RPMI7951 (cell line): ENCODE measurements at places on chromosomes 6 and 20.

DNA sequence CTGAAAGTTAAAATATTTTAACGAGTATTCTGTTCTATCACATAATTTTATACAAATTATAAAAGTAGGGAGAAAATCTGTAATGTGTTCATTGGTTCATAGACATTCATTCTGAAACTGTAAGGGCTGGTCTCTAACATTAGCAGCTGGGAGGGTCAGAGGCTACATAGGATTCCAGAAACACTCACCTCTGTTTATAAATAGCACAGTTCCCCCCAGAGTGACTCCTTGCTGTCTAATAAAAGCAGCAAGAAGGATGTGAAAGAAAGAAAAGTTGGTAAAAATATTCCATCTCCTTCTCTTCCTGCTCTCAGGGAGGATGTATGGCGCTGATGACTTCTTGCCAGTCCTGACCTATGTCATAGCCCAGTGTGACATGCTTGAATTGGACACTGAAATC lies 25.3 kb upstream of the NAA20 start:
- DNase-seq: no peak

DNA sequence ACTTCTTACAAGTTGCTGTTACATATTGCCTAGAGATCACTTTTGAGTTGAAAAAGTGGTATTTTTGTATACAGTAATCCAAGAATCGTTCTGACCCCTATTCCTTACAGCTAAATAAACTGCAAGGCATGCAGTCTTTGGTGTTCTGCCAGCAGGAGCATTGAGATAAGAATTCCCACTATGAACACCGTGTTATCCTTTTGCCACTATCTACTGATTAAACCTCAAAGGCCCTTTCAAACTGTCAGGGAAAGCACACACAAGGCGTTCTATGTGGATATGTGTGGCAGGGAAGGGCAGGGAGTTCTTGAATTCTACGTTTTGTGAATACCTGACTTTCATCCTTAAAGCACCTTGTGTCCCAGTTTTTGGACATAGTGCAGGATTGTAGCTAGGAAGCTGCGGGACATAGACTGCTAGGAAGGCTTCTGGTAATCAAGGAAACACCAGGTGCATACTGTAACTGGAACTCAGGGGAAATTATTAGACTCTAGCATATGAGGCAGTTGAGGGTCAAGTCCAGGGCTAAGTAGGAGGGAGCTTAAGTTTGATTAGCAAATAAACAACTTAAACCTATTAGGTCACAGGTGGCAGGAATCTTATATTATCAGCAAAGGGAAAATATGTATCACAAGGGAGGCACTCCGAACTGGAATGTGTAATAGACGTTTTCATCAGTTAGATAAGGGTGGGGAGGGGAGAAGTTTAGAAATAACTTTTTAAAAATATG lies 506.6 kb downstream of the RNF144B start:
- no peak for DNase-seq

GRCh38 chr6:127102299-127102698 lies 16.2 kb upstream of the RSPO3 start:
- peak; percentile 41 for DNase-seq

- DNase-seq: no peak
Measured at GRCh38 chr20:53445932-53446331, 147.7 kb downstream of the ZNF217 start.

DNA sequence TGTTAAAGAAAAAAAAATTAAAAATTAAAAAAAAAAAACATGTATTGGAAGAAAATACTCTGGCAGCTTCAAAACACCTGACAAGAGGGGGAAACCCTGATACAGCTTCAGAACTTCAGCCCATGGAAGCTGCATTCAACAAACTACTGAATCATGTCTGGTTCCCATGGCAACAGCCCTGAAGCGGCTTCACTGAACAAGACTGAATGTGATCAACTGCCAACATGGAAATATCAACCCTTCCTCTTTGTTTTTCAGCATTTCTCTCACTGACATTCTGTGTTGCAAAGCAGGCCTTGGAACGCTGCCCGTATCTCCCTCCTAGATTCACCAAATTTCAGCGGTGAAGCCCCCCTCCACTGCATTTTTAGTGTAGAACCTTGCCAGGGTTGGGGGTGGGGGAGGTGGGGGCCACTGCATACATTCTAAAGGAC lies 91.3 kb upstream of the SHLD1 start:
- DNase-seq: peak; percentile 95

DNA sequence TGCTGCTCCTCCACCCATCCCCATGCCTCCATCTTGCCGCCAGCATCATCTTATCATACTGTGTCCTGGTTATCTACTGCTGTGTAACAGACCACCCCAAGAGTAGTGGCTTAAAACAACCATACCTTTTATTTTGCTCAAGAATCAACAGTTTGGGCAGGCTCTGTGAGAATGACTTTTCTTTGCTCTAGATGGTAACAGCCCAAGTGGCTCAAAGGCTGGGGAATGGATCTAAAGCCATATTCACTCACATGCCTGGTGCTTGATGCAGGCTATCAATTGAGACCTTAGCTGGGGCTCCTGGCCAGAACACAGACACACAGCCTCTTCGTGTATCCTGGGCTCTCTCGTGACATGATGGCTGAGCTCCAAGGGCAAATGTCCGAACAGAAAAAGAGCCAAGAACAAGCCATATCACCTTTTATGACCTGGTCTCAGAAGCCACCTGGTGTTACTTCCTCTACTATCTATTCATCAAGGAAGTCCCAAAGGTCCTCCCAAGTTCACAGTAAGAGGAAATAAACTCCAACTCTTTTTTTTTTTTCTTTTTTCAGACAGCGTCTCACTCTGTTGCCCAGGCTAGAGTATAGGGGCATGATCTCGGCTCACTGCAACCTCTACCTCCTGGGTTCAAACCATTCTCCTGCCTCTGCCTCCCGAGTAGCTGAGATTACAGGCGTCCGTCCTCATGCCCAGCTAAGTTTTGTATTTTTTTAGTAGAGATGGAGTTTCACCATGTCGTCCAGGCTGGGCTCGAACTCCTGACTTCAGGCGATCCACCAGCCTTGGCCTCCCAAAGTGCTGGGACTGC lies 159.3 kb upstream of the JARID2 start:
- no peak for DNase-seq

- DNase-seq: no peak
Measured at GRCh38 chr20:58629215-58629580, 21.9 kb upstream of the STX16 start.

DNA sequence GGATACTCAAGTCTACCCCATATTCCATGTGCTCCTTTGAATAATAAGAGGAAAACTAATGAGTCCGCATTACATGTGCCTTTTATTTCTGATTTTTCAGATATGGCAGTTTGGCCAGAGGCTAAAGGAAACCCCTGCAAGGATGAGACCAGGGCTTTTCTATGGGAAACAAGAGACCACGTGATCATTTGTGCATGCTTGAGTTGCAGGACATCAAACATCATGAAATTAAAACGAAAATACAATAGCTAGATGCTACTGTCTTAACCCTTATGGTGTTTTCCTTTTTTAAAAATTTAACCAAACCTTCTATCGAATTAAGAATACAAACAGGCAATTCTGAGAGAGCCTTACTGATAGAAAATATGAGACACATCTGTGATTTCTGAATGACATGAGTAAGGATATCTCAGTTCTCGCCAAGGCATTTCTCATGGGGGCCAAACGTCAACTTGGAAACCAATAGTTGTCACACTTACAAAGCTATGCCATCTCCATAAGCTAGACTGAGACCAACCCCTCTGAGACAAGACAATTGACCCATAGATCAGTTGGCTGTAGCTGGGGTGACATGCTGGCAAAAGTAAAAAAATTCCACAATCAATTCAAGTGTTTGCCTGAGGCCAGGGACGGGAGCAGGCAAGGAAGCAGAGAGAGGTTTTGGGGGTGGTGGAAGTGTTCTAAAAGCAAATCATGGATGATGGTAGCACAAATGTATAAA lies 52.8 kb downstream of the RIPOR2 start:
- DNase-seq: peak; percentile 11

- no peak for DNase-seq
Measured at GRCh38 chr20:61835791-61836350, 229.8 kb downstream of the TAF4 start.

DNA sequence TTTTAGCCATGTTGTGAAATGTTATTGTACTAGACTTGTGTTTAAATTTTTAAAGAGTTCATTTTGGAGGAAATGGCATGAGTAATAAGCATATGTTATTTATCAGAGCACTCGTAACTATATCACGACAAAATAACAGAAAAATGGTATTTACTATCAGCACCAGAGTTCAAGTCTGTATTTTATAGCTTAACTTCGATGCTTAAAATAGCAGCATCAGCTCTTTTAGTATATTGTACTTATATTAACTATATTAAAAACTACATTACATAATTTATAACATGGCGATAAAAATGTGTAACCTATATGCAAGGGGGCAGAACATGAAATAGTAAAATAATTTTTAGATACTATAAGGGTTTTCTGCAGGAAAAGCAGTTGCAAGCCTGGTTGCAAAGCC lies 52.9 kb downstream of the ABRACL start:
- DNase-seq: no peak

DNA sequence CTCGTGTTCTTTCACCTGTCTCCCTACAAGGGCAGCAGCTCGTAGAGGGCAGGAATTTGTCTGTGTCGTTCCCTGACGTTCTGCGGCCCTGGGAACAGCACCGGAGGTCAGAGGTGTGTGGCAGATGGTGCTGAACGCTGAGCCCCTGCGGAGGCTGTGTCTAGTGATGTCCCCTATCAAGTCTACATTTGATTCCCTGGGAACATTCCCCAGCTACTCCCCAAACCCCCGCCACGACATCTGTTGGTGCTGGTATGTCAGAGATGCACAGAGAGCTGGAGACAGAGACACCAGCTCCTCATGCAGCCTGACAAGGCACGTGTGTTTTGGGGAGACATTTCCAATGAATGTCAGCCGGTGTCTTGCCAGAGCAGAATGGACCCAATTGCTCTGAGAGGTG lies 7.7 kb downstream of the PMEPA1 start:
- DNase-seq: no peak

DNA sequence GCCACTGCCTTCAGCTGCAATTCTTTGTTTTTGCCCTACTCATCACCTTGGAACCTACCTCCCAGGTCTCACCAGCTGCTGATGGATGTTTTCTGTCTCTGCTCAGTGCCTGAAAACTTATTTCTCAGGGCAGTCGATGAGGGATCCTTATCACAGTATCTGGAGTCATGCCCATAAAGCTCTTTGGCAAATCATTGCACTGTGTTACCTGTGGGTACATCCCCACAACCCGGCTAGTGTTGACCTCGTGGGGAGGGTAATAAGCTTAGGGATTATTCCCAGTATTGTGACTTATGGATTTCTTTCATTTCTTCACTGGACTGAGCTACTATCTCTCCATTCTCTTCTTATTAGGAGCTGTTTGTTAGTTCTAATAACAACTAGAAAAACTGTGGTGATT lies 91.7 kb downstream of the ELOVL5 start:
- no peak for DNase-seq

GRCh38 chr20:40494248-40494647 lies 194.8 kb downstream of the MAFB start:
- peak; percentile 67 for DNase-seq

DNA sequence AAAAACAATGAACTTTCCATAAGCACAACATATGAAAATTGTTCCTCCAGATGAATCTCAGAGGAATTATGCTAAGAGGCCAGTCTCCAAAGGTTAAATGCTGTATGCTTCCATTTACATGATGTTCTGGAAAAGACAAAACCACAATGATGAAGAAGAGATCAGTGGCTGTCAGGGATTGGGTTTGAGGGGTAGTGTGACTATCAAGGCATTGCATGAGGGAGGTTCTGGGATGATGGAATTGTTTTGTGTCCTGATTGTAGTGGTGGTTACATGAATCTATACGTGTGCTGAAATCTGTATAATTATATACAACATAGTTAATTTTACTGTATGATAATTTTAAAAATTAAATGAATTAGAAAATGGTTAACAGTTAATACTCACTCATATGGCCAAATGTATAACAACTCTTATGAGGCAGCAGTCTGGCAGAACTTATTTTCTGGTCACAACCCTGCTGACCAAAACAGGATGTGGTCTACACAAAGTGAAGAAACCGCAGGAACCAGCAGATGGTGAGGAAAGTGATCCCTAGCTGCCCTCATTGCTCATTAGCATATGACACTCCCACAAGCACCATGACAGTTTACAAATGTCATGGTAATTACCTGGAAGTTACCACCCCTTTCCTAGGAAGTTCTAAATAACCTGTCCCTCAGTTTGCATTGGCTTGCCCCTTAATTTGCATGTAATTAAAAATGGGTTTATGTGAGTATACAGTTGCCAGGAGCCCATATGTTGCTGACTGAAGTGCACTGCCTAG lies 31.9 kb downstream of the NSFL1C start:
- DNase-seq: peak; percentile 98

DNA sequence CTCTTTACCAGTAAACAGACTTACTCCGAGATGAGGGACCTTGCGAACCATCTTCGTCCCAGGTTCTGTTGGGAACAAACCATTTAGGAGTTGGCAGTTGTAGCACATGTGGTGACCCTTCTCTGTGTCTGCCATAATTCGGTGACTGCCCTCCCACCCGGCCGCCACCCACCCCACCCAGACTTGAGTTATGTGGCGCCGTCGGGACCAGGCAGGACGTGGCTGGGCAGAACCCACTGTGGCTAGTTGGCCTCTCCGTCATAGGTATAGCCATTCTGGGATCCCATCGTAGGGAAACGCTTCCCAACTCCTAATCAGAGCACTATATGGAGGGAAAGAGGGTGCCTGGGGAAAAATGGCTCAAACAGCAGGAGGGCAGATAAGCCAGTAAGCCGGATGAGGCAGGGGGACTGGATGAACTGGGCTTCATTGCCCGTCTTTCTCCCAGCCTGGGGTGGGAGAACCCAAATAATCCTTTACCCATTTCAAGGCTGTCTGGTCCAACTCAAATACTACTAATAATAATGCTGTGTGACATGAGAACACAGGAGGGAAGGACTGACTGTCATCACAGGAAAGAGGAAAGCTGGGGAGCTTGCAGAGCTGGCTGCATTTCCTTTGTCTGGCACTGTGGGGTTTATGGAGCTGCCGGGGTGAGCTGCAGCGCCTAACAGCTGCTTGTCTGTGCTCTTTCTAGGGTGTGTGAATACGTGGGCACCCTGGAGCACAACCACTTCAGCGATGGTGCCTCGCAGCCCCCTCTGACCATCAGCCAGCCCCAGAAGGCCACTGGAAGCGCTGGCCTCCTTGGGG lies 73.0 kb upstream of the PBOV1 start:
- DNase-seq: no peak

GRCh38 chr20:2451939-2452732 lies 18.5 kb downstream of the SNRPB start:
- DNase-seq: peak; percentile 82

GRCh38 chr6:6542357-6542756 lies 46.2 kb upstream of the LY86 start:
- no peak for DNase-seq

GRCh38 chr6:95203153-95203754 lies 374.1 kb upstream of the MANEA start:
- DNase-seq: no peak

GRCh38 chr20:51756653-51757052 lies 11.5 kb downstream of the ATP9A start:
- no peak for DNase-seq

- DNase-seq: peak; percentile 39
Measured at GRCh38 chr6:12911427-12911826, 194.9 kb downstream of the PHACTR1 start.

- DNase-seq: no peak
Measured at GRCh38 chr6:163063561-163063960, 335.8 kb downstream of the PACRG start.
